ENCODE measurements at places on chromosomes 16 and 17. TPM values are rescaled to one million over a fixed set of nuclear protein-coding genes. Genes with fewer than 3 reads are reported as not detected.

GRCh38 chr17:48575066-48575582 lies 3.0 kb downstream of the HOXB4 start:
- no peak for DNase-seq

- DNase-seq, result no peak
These were observed 264.4 kb upstream of the MON1B start for GRCh38 chr16:76926595-76926994.

DNA sequence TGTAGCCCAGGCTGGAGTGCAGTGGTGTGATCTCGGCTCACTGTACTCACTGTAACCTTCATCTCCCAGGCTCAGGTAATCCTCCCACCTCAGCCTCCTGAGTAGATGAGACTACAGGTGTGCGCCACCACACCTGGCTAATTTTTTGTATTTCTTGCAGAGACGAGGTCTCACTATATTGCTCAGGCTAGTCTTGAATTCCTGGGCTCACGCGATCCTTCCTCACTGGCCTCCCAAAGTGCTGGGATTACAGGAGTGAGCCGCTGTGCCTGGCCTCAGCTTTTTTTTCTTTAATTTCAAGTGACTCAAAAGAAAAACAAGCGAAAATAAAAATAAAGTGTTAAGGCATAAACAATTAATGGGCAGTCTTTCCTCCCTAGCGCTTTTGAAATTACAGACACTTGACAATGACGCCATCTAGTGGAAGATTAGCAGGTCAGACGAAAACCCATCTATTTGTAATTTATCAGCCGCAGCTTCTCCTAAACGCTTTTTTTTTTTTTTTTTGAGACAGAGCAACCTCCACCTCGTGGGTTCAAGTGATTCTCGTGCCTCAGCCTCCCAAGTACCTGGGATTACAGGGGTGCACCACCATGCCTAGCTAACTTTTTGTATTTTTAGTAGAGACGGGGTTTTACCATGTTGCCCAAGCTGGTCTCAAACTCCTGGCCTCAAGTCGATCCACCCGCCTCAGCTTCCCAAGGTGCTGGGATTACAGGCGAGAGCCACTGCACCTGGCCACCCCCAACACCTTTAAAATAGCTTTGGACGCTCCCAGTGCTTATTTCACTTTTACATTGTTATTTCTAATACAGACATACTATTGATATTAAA lies 28.1 kb upstream of the PECAM1 start:
- DNase-seq, result no peak

GRCh38 chr16:28182183-28182582 lies 29.6 kb downstream of the XPO6 start:
- DNase-seq, result peak; percentile 60

DNA sequence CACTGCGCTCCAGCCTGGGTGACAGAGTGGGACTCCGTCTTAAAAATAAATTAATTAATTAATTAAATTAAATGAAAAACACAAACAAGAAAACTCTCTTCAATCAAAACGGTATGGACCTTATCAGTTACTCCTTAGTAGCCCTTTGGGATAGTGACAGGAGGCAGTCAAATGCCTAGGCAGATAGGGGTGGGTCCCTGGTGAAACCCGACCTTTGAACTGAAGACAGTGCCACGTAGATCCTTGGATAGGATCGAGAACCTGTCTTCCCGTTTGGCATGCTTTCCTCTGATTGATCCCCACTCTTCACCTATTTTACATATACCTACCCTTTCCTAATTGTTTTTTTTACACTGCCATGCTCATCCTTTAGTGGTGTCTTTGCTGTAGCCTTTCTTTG lies 22.2 kb upstream of the DHRS7B start:
- DNase-seq, result no peak

DNA sequence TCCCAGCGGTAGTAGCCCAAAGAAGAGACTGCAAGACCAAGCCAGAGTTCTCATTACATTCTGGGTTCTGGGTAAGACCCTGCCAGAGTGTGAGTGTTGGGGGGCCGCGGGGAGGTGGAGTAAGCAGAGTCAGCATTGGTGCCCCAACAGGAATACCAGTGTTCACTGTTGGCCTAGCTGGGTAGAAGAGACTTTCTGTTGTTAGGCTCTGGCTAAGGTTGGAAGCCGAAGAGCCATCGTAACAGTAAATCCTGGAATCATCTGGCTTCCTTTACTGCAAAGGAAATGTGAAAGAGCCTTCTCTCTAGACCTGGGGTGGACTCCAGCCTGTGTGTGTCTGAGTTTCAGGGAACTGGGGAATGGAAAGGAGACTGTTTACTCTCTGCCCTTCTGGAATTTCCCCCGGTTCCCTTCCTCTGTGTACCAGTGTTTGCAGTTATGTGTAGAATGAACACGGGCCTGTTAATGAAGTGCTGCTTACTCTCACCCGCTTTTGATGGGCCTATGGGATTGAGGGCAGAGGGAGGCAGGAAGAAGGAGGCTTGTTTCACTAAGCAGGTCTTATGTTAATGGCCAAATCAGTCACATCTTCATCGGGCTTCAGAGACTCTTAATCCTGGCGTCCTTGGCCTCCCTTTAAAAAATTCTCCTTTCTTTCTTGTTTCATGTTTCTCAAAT lies 68.5 kb downstream of the WWP2 start:
- no peak for DNase-seq

DNA sequence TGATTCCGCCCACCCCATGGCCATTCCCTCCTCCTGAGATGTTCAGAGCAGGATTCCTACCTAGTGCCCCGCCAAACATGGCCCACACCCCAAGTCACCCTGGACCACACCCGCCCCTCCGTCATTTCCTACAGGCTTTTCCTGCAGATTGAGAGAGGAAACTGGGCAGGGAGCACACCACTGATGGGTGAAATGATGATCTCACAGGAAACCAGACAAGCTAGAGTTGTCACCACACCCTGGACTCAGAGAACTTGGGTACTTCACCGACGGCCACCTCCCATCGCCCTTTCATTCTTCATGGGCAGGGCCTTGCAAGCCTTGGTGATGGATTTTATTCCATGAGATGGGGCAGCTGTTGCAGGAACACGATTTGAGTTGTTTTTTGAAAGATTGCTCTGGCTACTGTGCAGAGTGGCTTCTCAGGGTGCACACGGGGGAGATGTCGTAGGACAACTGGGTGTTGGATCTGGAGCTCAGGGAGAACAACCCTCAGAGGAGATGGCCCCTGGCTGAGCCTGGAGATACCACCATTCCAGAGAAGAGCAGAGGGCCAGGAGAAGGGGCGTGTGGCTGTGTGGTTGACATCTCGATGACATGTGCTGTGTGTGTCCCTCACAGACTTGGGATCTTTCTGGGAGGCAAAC lies 7.4 kb upstream of the B9D1 start:
- peak; percentile 76 for DNase-seq

GRCh38 chr16:75868636-75869632 lies 142.6 kb upstream of the CPHXL start:
- DNase-seq, result no peak

- DNase-seq, result no peak
These were observed 44.7 kb upstream of the PRSS54 start for GRCh38 chr16:58339452-58339981.

GRCh38 chr17:57665128-57665527 lies 80.0 kb downstream of the CCDC182 start:
- no peak for DNase-seq

- DNase-seq, result no peak
These were observed 4.8 kb downstream of the ZNF500 start for GRCh38 chr16:4762205-4762604.

- DNase-seq, result no peak
These were observed 8.2 kb downstream of the TMEM106A start for GRCh38 chr17:43219746-43220380.

DNA sequence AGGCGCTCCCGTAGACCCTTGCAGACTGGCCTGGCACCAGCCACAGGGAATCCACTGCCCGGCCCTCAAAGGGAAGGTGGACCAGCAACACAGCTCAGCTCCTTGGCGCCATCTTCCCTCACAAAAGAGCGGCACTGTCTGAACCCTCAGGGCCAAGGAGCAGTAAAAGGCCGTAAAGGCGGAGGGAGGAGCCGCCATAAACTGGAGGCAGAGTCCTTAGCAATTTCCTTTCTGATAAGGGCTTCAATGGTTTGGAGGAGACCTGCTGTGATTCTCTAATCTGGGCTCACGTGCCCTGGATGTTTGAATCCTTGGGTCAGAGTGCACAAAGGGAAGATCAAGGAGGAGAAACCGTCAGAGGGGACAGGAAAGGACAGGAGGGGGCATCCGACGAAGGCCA lies 15.5 kb upstream of the AXIN2 start:
- no peak for DNase-seq

DNA sequence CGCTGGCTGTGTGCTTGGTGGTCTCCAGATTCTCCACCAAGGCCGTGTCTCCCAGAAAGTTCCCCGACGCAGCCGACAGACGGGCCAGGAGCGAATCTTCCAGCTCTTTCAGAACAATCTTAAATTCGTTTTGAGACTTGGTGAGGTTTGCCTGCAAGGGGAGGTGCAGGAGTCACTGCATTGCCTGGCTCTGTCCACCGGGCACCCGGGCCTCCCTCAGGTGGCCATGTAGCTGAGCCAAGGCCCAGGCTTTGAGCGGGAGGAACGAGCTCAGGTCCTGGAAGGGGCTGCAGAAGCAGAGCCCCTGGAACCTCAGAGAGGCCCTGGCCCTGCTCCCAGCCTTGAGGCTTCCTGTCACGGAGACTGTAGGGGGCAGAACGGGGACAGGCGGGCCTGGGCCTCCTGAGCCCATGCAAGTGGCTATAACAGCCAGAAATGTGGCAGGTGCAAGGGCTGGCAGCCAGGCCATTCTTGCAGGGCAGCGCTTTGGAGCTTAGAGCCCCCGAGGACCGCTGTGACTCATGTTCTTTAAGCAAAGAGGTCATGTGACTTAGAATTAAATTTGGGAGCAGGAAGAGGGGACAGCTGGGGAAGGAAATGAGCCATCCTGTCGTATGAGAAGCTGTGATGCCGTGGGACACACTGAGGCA lies 72.4 kb downstream of the PGS1 start:
- DNase-seq, result no peak

- DNase-seq, result no peak
These were observed 59.8 kb downstream of the ANKRD11 start for GRCh38 chr16:89430436-89431157.

DNA sequence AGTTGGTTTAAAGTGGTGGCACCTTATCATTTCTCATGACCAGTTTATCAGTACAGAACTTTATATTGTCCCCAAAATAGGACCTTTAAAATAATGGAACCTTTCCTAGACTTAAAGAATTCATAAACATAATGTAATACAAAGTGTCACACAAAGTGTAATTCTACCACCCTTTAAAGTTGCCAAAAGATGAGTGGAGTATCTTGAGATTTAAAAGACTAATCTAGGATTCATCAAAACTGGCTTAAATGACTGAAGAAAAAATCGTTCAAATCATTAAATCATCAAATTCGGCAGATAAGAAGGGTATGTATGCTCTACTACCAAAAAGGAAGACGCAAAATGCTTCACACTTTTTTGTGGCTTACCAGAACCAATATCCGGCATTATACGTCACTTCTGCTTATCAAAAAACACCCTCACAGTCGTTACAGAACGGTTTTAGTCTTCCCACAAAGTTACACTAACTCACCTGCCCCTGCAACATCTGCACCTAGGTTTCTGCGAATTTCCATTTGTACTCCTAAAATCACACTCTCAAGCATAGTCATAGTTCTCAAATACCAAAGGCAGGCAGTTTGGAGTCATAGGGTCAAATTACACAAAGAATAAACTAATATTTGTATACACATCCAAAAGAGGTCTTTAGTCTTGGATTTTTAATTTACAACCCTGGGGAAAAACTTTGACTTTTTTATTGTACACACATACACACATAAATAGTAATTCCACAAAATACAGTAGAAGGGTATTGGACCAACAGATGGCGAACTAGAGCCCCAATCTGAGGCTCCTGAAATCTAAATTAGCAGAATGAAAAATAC lies 1.4 kb upstream of the KANSL1 start:
- DNase-seq, result peak; percentile 85

- no peak for DNase-seq
These were observed 135.8 kb downstream of the CCDC182 start for GRCh38 chr17:57609125-57609877.

GRCh38 chr17:62780951-62781350 lies 27.2 kb downstream of the MARCHF10 start:
- DNase-seq, result no peak

- DNase-seq, result no peak
These were observed 36.1 kb upstream of the ZCCHC14 start for GRCh38 chr16:87528690-87529579.

GRCh38 chr16:65106757-65107156 lies 15.1 kb downstream of the CDH11 start:
- DNase-seq, result no peak

DNA sequence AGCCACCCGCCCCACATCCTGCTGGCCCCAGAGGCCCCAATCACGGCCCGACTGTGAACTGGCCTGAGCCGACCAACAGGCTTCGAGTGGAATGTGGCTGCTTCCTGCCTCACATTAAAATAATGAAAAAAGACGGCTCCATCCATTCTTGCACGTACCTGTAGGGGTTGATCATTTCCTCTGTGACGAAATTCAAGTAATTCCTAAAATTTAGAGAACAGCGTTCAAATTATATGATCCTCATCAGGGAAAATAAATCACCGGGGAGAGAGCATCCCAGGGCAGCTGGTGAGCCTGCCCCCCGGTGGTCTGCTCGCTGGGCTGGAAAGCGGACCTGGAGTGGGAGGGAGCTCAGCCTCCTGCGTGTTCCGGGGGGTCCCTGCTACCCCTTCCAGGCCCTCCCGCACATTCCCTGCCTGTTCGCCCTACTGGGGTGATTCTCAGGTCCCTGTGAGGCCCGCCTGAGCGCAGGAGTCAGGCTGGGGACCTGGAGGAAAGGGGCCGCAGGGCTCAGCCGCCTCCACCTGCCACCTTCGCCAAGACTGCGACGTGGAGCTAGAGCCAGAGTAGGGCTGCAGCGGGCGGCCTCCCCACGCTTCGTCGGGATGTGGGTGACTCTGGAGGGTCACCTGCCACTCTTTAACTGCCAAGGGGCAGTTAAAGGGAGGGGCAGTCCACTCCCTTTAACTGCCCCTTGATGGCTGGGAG lies 28.9 kb downstream of the SLC7A5 start:
- DNase-seq, result no peak

- DNase-seq, result no peak
These were observed 10.5 kb upstream of the GSE1 start for GRCh38 chr16:85602402-85603202.

DNA sequence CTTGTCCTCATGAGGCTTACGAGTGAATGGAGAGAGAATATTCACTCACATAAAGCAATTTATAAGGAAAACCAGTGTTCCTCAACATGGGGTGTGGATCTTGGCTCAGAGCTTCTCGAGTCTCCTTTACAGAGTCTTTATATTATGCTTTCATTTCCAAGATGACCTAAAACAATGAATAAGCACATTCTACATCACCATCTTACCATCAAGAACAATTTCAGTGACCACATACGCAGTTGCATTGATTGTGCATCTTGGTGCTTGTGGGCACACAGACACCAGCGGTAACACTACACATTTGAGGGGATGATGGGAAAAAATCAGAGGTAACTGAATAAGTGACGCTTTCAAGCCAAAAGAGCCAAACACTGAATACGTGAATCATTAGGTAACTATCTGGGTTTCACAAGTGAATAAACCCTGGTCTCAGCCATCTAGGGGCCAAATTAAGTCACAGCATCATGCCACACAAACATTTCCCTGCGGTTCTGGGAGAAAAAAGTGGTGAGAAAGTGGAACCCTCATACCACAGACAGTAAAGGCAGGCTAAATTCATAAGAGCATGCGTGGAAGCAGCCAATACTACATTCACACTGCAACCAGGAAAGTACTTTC lies 9.4 kb downstream of the CWC25 start:
- DNase-seq, result peak; percentile 69

COPZ2 gene
- total RNA-seq, result 14.1 TPM

KRT12 gene
- not detected for total RNA-seq

DOC2B gene
- total RNA-seq, result 0.05 TPM

TPSB2 gene
- total RNA-seq, result not detected

RAC3 gene
- total RNA-seq, result 6.4 TPM

RPGRIP1L gene
- total RNA-seq, result 5.6 TPM

PRPSAP2 gene
- total RNA-seq, result 37.3 TPM

OR4D1 gene
- 0.29 TPM for total RNA-seq
